ENCODE measurements at places on chromosomes 5 and 9. TPM values are rescaled to one million over a fixed set of nuclear protein-coding genes. Genes with fewer than 3 reads are reported as not detected.

ADAMTS6 gene
- 3.0 TPM for total RNA-seq

GRCh38 chr9:134437403-134438194, 111.3 kb downstream of the RXRA start:
- DNase-seq = no peak

DNA sequence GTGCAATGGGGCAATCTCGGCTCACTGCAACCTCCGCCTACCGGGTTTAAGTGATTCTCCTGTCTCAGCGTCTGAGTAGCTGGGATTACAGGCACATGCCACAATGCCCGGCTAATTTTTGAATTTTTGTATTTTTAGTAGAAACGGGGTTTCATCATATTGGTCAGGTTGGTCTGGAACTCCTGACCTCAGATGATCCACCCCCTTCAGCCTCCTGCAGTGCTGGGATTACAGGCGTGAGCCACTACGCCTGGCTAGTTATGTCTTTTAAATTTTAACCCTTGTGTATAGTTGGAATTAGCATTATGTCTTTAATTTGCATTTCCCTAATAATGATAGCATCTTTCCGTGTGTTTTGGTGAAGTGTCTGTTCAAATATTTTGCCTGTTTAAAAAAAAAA, 11.5 kb downstream of the GPBP1 start:
- no peak for DNase-seq

PLAC8L1 gene
- total RNA-seq = 0.95 TPM

SH3GL2 gene
- 7.6 TPM for total RNA-seq
